Non-pigmented ciliary epithelial cell (primary cell): ENCODE measurements at places on chromosomes 3 and 15.
A peak's percentile ranks its signal among the peaks of the same experiment; 100 is the strongest.

DNA sequence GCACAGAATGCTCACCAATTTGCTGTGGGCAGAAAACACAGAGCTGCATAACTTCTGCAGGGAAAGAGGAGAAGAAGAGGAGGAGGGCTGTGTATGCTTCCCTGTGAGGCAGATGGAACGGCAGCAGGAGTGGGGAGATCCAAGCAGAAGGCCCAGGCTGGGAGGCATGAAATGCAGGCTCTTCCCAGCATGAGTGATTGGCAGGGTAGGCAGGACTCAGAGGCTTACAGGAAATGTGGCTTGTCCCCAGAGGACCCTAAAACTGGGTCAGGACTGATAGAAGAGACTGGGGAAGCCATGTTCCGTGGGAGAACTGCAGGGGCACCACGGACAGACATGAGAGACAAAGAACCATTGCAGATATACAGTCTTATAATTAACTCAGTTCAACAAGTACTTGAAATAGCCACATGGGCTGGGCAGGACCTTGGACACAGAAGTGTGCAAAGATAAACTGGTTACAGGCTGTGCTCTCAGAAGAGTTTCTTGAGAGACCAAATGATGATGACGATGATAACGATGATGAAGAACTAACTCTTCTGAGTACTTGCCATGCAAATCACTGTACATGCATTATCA lies 286.9 kb downstream of the EPHB1 start:
- no peak for DNase-seq

GRCh38 chr3:10008588-10009344 lies 17.5 kb upstream of the FANCD2 start:
- no peak for DNase-seq

DNA sequence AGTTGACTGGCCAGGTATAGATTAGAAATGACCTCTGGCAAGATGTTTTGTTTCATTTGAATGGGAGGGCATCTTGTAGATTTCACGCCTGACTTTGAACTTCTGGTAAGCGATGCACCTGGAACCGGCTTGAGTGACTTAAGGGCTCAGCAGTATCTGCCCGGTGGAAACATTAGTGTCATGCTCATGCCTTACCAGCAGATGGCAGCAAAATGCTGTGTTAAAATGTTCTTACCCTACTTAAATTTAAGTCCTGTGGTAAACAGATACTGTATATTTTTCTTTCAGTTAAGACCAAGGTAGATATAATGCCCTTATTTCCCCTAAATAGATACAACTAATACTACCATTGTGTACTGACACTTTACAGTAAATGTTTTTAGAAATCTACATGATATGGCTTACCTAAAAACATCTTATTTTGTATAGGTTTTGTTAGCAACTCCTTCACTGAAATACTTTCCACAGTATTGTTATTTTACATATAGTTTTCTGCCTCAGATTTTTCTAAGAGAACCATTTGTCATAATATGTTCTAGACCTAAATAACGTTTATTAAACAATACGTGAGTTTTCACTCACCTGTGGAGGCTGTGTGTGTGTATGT lies 25.5 kb downstream of the ASB7 start:
- DNase-seq: peak; percentile 46

- DNase-seq: no peak
These were observed 16.4 kb downstream of the CCDC12 start for GRCh38 chr3:46960081-46960701.

DNA sequence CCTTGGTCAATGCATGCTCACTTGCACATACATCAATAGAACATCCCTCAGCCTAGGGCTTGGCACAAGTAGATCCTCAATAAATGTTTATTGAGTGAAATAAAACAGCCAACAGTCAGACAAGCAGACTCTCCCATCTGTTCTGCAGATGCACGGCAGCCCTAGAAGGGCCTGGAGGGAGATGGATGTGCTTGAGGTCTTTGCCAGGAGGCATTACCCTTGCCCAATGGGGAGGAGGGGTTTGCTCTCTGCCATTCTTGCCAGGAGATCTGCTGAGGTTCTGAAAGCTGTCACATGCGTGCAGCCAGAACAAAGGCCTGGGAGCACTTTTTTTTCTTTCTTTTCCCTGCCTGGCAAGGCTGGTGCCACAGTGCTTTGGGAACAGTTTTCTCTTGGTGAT lies 349.3 kb upstream of the THRB start:
- no peak for DNase-seq

DNA sequence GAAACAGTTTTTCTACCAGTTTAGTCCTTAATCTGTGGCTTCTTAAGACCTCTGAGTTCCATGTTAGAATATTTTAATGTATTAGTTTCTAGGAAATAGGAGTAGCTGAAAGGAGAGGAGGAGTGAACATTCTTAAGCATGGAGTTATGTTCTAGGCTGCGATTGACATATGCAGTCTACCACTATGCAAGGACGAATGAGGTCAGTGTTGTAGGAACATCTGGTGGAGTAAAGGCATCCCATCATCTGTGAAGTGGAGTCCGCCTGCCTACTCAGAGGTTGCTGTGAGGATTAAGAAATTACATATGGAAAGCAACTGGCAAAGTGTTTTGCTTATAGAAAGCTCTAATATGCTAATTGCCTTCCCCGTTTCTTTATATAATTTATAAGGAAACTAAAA lies 45.1 kb downstream of the SNAPC5 start:
- no peak for DNase-seq

- no peak for DNase-seq
These were observed 147.7 kb upstream of the GALNT15 start for GRCh38 chr3:16026753-16027152.
